ENCODE measurements at places on chromosomes 3 and 15.

- DNase-seq: no peak
Measured at GRCh38 chr3:182697345-182697919, 95.9 kb upstream of the ATP11B start.

GRCh38 chr3:71008350-71008935 lies 575.1 kb downstream of the FOXP1 start:
- no peak for DNase-seq

DNA sequence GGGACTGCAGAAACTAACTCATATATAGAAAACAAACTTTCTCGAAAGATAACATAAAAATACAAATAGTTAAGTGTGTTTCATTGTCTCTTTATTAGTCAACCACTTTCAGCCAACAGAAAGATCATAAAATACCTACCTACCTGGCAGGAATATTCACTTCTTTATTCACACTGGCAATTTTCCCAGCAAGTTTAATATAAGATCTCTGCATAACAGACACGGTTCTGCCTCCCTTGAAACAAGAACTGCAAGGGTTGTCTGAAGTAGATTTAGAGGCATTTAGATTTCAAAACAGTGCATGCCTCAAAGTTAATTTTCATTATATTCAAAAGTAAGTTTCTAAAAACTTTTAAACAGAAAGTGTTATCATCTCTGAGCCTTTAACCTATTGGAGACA lies 7.1 kb downstream of the NPTN start:
- no peak for DNase-seq

GRCh38 chr3:18443665-18444594 lies 18.8 kb upstream of the SATB1 start:
- DNase-seq: peak; percentile 38

DNA sequence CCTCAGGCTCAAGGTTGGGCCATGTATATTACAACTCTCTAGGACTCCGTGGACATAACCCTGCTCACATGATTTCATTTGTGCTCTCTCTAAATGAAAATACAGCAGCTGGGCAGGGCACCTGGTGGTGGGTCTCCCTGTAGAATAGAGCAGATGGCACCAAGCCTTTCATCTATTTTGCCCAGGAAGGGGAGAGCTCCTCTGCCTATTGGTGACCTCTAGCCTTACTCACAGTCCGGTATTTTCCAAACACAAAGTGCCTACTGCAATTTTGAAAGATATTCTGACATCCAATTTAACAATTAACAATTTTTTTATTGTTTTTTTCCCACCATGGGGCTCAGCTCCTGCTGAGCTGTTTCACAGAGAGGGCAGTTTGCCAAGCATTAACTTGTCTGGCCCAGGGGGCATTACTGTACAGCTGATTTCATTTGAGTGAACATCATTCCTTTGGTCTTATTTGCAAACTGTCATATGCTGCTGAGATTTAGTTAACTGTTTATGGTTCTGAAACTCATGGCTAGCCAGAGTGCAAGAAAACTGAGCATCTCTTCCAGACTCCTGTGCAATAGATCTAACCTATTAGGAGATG lies 474.0 kb downstream of the EPHB1 start:
- DNase-seq: no peak

GRCh38 chr3:170418422-170419398 lies at the start of gene CLDN11:
Gene CLDN11, plus strand, starts transcription at chr3:170418868. Its CDS starts 199 bp downstream, at chr3:170419067.
- peak; percentile 93 for DNase-seq

DNA sequence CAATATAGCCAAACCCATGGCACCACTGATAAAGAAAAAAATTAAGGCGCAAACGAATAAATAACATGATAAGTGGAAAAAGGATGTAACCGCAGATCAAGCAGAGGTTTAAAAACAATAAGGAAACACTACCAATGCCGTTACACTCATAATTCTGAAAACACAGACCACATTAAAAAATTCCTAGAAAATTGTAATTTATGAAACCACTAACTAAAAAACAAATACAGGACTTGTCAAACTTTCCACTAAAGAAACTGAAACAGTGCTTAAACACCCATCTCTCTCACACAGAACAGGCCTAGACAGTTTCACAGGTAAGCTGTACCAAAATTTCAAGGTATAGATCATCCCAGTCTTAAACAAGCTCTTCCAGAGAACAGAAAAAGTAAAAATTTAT lies 28.4 kb downstream of the PCSK6 start:
- DNase-seq: no peak

All from GM03348 (cell line).